Activated naive CD4-positive, alpha-beta T cell treated with anti-CD3 and anti-CD28 coated beads, Interleukin-2, amount 50 U/mL, for 72 hours (primary cell): ENCODE measurements at places on chromosomes 13 and 19. TPM values are rescaled to one million over a fixed set of nuclear protein-coding genes. Genes with fewer than 3 reads are reported as not detected.

The WASF3 gene
- total RNA-seq: 0.41 TPM

The ZNF90 gene
- total RNA-seq: 26.3 TPM

The ZFP36 gene
- total RNA-seq: 183 TPM

The GET3 gene
- total RNA-seq: 56.9 TPM

The ACP7 gene
- 0.08 TPM for total RNA-seq

The PDE4A gene
- 2.7 TPM for total RNA-seq

The CNN1 gene
- not detected for total RNA-seq

The ZNF835 gene
- total RNA-seq: 2.2 TPM

The FAAP24 gene
- total RNA-seq: 9.8 TPM

The NMRK2 gene
- total RNA-seq: not detected

The ZNF528 gene
- total RNA-seq: 4.8 TPM

The MYH14 gene
- total RNA-seq: not detected

The OPA3 gene
- total RNA-seq: 16.6 TPM

The GPR32 gene
- total RNA-seq: not detected
